NCI-H1694 (cell line): ENCODE measurements at places on chromosomes 16 and 17.

DNA sequence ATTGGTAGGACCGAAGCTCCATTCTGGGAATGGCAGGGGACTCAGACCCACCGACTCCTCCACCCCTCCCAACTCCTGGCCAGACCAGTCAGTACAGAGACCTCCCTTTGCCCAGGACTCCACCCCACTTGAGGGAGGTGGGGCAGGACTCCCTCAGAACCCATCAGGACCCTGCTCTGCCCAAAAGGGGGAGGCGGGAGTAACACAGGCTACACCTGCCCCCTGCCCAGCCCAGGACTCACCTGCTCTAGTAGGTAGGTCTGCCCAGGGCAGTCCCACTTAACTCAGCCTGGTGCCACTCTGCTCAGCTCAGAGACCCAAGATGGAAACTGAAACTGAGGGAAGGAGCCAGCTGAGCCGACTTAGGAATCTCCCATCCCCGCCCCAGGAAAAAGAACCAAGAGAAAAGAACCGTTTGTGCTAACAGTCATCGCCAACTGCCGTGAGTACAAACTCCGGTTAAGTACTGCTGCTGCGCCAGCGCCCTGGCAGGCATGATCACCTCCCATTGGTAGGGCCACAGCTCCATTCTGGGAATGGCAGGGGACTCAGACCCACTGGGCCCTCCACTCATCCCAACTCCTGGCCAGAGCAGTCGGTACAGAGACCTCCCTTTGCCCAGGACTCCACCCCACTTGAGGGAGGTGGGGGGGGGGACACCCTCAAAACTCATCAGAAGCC is 503 bp downstream of the DHX58 start:
- DNase-seq, result no peak

DNA sequence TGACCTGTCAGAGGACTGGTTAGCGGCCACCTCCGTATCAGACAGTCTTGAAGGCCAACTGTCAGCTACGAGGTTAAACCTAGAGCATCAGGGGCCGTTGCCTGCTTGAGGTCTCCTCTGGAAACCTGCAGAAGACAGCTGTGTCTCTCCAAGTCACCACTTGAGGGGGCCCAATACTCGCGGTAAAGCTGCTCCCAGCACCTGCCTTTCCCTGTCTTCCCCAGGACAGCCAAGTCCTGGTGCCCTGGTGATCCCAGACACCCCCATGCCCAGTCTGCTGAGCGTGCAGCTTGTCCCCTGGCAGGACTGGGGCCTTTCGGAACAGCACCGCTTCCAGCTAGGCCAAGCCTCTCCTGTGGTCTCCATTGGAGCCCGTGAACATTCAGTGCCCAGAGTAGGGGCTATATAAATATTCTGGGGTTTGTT is 80.1 kb downstream of the DNAH17 start:
- DNase-seq, result peak; percentile 81

GRCh38 chr16:64004116-64004515 is 1117.7 kb downstream of the CDH11 start:
- no peak for DNase-seq

GRCh38 chr17:31595666-31596381 is 204.3 kb downstream of the RAB11FIP4 start:
- DNase-seq, result no peak

DNA sequence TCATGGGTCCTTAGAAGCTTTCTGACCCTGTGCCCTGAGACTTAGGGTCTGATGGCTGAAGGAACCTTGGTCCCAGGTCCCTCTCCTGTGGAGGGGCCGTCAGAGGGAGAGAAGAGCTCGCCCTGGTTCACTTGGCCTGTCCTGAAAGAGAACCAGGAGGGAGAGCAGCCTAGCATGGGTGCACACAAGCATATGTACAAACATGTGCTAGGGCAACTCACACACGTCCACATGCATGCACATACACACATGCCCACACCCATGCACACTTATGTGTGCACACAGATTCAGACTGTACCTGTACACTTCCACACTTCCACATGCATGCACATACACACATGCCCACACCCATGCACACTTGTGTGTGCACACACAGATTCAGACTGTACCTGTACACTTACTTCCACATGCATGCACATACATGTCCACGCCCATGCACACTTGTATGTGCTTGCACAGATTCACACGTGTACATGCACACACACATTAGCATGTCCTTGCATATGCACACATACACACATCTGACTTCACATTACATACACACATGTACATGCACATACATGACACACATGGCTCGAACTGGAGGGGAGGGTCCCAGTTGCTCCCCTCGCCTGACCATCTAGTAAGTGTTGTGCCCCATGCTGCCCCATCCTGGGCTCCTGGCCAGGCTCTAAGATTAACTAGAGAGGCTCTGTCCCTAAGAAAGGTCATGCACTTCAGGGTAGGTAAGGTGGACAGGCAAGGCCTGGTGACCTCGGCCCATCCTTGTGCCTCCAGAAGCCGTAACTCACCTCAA is 122.0 kb downstream of the METRNL start:
- DNase-seq, result no peak

- DNase-seq, result no peak
These were observed 447.3 kb downstream of the HS3ST3B1 start for GRCh38 chr17:14748036-14748710.

GRCh38 chr16:67283826-67284555 is 4.7 kb downstream of the PLEKHG4 start:
- no peak for DNase-seq

GRCh38 chr17:48002916-48003416 is 32.1 kb downstream of the CDK5RAP3 start:
- peak; percentile 94 for DNase-seq

DNA sequence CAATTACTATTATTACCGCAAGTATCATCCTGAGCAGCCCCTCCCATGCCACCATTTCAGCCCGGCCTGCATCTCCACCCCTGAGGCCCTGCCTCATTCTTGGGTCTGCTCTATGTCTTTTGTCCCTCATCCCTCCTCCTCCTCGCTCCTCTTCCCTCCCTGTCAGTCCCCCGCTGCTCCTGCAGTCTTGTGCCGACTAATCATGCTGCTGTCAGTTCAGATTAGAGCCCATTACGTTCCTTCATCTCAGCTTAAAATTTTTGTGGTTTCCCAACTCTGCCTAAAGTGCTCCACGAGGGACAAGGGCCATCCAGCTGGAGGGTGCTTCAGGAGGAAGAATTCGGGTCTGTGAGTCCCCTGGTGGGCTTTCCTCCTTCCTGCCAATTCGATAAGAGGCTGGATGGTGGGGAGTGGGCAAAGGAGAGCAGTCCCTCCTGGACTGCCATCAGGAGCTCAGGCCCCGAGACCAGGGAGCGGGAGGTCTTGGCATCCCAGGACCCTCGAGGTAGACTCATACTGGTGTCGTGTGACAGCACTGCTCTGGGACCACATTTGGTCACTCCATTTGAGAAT is 32.9 kb upstream of the GOSR2 start:
- DNase-seq, result no peak

DNA sequence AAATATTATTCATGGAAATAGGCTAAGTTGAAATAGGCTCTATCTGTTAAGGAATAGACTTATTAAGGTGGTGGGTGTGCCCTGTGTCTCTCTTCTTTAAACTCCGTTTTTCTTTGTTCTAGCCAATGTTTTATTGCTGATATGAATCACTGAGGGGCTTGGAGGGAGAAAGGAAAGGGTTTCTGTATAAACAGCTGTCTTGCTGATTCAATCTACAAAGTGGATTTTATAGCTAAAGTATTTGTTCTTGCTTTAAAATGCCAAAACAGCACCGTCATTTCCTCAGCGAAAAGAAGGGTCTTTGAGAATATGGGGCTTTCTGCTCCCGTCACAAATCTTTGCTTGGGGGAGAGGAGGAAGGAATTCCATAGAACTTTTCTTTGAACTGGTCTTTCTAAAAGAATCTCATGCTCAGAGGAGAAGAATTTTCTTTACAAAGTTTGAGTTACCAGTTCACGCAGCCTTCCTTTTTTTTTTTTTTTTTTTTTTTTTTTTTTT is 39.3 kb downstream of the MSI2 start:
- no peak for DNase-seq

- no peak for DNase-seq
These were observed 40.7 kb downstream of the ACTG1 start for GRCh38 chr17:81471818-81472456.

GRCh38 chr16:23901178-23902033 is 65.6 kb downstream of the PRKCB start:
- no peak for DNase-seq

GRCh38 chr17:43044024-43044423 is 19.0 kb downstream of the RND2 start:
- DNase-seq, result no peak

DNA sequence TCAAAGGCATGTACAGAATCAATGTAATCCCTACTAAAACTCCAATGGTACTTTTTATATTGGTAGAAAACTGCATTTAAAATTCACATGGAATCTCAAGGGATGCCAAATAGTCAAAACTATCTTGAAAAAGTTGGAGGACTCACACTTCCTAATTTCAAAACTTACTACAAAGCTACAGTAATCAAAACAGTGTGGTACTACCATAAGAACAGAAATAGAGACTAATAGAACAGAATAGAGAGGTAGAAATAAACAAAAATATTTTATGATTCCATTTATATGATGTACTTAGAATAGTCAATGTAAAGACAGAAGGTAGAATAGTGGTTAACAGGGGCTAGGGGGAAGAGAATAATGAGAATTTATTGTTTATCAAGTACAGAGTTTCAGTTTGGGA is 8.8 kb downstream of the TRIM37 start:
- DNase-seq, result no peak

DNA sequence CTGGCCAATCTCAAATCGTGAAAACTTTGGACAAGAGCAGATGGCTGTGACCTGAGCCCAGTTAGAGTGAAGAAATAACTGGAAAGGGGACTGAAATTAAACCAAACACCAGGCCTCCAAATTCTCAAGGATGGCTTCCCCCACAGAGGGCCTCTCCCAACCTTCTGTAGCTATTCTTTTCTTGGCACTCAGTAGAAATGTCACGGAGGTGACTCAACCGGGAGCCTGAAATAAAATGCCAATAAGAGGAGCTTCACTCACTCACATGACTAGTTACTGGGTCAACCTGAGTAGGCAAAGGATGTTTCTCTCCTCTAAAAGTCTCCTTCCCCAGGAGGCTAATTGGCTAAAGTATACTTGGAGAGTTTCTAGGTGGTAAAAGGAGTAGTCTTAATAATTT is 230.7 kb downstream of the MAF start:
- no peak for DNase-seq

GRCh38 chr17:3795390-3796102 is 5.4 kb downstream of the ITGAE start:
- no peak for DNase-seq

- DNase-seq, result peak; percentile 94
These were observed 634 bp downstream of the KANSL1 start for GRCh38 chr17:46192439-46193150.

DNA sequence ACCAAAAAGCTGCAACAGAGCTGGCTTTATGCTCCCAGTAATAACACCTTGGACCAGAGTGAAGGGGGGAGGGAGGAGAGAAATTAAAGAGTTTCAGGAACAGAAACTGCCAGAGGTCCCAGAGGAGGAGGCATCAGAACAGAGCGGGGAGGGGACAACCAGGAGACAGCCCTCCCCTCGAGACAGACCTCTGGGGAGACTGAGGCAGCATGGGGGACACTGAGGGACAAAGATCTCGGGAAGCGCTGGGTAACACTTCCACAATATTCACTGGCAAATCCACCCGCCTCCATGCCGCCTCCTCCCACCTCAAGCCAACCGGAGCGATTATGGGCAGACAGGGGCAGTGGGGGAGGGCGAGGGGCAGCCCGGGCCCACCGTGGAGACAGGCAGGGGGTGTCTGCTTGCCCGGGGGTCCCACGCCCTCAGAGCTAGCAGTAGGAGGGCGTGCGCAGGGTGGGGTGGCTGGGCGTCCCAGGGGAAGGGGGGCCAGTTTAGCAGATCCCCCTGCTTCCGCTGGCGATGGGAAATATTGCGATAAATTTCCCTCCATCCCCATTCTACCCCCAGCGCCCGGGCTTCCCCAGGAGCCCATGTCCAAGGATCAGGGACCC is 1.2 kb downstream of the PCGF2 start:
- DNase-seq, result no peak

DNA sequence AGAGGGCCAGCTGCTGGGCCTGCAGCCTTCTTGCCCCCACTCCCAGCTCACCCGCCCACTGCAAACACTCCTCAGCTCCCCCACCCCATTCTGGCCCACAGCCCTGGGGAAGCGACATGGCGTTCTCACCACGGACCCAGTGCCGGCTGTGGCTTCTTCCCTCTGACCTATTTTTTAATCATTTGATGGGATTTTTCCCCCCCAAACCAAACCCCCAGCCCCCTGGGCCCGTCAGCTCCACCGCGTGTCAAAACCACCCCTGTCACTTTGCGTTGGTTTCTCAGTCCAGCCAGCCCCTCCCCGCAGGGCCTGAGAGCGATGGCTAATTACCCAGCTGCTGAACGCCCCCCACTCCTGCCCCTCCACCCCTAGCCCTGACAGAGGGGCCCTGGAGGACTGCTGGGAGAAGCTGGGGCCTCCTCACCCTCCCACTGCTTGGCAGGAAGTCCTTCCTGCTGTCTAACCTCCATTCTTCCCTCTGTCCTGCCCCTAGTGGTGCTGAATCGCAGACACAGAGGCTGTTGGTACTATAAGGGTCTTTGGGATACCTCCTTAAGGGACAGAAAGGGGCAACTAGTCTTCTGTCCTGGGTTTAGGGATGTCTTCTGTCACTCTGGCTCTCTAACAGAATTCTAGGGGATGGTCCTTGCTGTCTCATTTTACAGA is 7.5 kb upstream of the TBX21 start:
- DNase-seq, result no peak

DNA sequence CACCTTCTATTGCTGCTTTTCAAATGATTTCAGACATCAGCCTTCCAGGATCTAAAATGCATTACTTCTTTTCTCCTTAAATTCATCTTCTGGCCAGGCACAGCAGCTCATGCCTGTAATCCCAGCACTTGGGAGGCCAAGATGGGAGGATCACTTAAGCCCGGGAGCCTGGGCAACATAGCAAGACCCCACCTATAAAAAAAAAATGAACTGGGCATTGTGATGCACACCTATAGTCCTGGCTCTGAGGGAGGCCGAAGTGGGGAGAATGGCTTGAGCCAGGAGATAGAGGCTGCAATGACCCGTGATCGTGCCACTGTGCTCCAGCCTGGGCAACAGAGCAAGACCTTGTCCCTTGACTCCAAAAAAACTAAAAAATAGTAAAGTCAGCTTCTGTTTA is 208.5 kb downstream of the SPECC1 start:
- DNase-seq, result no peak

DNA sequence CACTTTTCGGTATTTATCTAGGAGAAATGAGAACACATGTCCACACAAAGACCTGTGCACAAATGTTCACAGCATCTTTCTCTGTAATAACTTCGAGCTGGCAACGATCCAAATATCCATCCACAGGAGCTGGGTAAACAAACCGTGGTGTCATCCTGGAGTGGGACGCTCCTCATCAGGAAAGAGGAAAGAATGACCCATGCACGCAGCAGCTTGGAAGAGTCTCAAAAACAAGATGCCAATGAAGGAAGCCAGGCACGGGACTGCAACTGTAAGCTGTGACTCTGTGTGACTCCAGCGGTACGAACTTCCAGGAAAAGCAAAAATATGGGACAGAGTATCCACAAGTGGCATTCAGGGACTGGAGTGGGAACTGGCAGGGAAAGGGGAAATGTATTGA is 36.7 kb upstream of the CIBAR2 start:
- DNase-seq, result peak; percentile 52
